ENCODE measurements at places on chromosomes 12 and 14. TPM values are rescaled to one million over a fixed set of nuclear protein-coding genes. Genes with fewer than 3 reads are reported as not detected.

- no peak for DNase-seq
Observed at GRCh38 chr12:43914923-43915468, 79.1 kb downstream of the TMEM117 start.

The SMIM41 gene
- not detected for total RNA-seq

DNA sequence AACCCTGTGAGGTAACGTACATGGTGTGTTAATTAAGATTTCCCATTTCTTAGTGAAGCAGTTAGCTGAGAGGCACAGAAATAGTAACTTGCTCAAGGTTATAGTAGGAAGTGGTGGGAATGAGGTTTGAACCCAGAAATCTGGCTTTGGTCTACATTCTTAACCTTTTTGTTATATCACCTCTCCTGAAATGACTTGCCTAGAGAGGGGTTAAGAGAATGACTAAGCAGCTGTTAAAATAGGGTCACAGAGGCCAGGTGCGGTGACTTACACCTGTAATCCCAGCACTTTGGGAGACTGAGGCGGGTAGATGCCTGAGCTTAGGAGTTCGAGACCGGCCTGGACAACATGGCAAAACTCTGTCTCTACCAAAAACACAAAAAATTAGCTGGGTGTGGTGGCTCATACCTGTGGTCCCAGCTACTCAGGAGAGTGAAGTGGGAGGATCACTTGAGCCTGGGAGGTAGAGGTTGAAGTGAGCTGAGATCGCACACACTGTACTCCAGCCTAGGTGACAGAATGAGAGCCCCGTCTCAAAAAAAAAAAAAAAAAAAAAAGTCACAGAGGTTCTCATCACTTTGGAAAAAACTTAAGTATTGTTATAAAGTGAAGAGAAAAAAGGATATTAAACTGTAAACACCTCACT is 57.6 kb upstream of the RD3L start:
- no peak for DNase-seq

The KIF5A gene
- 0.09 TPM for total RNA-seq

The RHEBL1 gene
- total RNA-seq: not detected

The IFNG-AS1 gene
- not detected for total RNA-seq

- DNase-seq: no peak
Observed at GRCh38 chr12:9271875-9272274, 63.7 kb upstream of the PZP start.

The LALBA gene
- total RNA-seq: not detected

DNA sequence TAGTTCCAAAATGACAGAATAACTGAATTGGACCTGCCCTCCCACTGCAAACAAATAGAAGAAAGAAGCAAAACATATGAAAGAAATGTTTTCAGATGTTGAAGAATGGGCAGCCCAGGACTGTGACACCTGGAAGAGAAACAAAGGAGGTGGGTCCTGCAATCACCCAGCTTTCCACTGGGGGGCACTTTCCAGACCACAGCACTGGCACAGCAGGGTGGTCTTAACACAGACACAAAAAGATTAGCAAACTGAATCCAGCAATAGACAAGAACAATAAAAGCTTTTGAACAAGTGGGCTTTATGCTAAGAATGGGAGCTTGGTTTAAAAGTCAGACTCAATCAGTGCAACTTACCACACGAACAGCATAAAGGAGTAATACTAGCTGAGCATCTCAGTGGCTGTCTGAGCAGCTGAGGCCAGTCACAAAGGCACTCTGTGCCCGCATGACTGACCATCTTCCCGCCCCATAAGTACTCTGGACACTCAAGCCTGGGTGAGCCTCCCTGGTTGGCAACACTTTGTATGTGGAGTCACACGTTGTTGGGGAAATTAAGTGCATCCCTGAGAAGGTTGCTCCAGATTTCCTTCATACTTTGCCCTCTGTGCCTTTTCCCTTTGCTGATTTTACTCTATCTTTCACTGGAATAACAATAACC is 27.7 kb downstream of the JKAMP start:
- DNase-seq: no peak

GRCh38 chr14:72906316-72906715 is 12.4 kb upstream of the DPF3 start:
- DNase-seq: no peak

The PPP1CC gene
- 137 TPM for total RNA-seq

The BAZ2A gene
- total RNA-seq: 61.5 TPM

DNA sequence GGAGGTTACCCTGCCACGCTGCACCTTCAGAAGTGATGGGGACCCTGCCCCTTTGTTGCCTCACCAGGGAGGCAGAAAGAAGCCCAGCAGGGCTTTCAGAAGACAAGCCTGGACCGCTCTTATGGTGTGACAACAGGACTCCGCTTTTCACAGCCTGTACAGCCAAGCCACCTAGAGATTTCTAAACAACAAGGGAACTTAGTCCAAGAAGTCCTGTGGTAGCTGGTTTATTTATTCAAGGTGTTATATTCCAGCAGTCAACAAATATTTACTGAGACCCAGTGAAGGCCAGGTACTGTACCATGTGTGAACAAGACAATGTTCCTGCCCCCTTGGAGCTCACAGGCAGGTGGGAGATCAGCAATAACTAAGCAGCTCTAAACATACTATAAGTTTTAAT is 4.0 kb upstream of the TMEM229B start:
- DNase-seq: no peak

GRCh38 chr12:94379479-94380113 is 80.1 kb downstream of the CEP83 start:
- DNase-seq: no peak

DNA sequence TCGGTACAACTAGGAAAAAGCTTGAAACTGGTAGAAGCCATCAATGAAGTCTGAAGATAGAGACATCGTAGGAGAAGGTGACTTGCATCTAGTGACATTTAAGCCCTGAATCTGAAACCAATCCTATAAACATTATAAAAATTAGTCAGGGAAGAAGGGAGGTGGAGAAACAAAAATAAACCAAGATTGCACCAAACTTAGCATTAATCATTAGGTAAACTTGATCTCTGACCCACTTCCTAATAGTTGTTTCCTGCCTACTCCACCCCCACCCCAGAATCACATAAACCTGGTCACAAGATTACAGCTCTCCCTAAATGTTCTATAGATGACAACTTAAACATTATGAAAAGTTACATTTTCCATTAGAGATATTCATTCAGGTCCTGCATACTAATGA is 40.4 kb downstream of the TSPAN19 start:
- no peak for DNase-seq

The ACIN1 gene
- 74.8 TPM for total RNA-seq

GRCh38 chr14:100715803-100716202 is 10.9 kb upstream of the DLK1 start:
- DNase-seq: no peak

- DNase-seq: peak; percentile 73
Observed at GRCh38 chr14:101876555-101876938, 87.8 kb upstream of the DYNC1H1 start.

- no peak for DNase-seq
Observed at GRCh38 chr12:89834676-89835075, 126.0 kb upstream of the ATP2B1 start.

DNA sequence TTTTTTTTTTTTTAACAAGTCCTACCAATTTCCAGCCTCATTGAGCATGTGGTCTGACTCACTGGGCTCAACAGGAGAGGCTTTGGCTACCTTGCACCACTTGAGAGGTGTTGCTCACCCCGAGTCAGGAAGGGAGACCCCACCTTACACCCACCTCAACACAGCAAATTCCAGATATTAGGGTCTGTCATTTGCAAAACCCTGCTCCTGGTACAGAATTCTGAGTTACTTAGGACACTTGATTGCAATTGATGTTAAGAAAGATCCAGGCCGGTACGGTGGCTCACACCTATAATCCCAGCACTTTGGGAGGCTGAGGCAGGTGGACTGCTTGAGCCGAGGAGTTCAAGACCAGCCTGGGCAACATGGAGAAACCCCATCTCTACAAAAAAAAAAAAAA is 14.1 kb downstream of the DGLUCY start:
- DNase-seq: no peak

The LHX5 gene
- total RNA-seq: not detected

DNA sequence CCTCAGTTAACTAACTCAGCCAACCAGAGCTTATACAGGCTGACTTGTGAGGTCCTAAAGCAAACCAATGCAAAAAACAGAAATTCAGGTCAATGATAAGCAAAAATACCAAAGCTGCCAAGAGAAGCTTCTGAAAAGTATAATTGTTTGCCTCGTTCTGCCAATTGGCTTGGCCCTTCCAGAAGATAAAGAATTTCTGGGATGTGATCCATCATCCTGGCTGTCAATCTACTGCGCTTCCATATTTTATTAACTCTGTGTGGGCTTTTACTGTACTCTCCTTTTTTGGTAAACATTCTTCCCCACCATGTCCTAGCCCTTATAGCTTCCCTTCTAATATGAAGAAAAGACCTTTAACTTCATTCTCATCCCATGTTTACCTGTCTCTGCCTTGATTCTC is 387.9 kb downstream of the TMEM117 start:
- no peak for DNase-seq

GRCh38 chr12:19238540-19238939 is 109.0 kb downstream of the PLEKHA5 start:
- DNase-seq: no peak

DNA sequence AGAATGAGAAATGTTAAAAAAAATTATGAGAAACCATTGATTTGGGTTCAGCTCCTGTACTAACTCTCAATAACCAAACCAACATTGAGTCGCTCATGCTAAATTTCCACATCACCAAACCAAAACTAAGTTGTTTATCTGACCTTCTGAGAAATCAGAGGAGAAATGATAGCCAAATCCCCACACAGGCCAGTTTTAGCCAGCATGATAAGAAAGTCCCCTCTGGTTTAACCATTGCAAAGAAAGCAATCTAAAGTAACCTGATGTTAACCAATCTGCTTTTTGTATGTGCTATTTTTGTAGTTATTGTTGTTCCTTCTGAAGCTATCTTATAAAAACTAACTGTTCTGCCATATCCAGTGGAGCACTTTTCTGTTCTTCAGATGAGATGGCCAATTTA is 599.7 kb downstream of the SLC16A7 start:
- DNase-seq: no peak

- no peak for DNase-seq
Observed at GRCh38 chr14:92546347-92547053, 32.9 kb downstream of the RIN3 start.

The ALDH1L2 gene
- 0.95 TPM for total RNA-seq

- DNase-seq: no peak
Observed at GRCh38 chr12:175250-175649, 38.7 kb downstream of the SLC6A12 start.

The JPH4 gene
- total RNA-seq: 0.09 TPM

- DNase-seq: no peak
Observed at GRCh38 chr12:47249082-47249481, 169.3 kb upstream of the AMIGO2 start.

GRCh38 chr12:50185301-50185895 is 18.2 kb upstream of the CERS5 start:
- DNase-seq: no peak

DNA sequence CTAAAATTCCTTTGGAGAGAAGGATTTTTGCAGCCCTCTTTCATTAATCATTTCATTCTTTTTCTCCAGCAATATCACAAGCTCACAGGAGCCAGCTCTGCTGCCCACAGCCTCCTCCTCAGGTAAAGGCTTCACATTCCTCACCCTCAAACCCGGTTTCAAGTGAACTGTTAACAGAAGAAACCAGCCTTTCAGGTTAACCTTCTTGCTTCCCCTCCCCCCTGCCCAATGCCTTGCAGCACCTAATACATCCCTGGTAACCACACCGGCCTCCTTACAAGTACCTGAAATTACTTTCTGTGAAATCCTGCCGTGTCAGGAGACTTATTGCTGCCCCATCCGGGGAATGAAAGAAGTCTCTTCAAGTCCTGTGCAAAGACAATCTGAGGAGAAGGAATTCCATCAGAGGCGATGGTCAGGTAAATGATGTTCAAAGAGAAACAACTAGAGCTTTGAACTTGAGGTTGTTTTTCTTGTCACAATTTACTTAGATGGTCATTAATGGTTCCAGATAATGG is 111.2 kb downstream of the MYRFL start:
- DNase-seq: no peak

GRCh38 chr12:99911967-99912366 is 72.8 kb downstream of the ANKS1B start:
- no peak for DNase-seq

DNA sequence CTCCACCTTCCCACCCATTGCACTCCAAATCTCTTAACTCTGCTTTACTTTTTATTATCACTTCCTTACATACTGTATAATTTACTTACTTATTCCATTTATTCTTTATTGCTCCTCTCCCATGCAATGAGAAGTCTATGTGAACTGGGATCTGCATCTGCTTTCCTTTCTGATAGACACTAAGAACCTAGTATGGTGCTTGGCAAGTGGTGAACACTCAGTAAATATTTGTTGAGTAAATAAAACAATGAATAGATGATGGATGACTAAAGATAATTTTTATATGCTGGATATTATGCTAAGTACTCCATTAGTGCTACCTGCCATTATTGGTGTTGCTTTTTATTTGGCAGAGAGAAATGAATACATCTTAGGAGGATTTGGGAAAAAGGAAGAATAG is 151.0 kb downstream of the TPH2 start:
- no peak for DNase-seq

- DNase-seq: no peak
Observed at GRCh38 chr12:10179776-10180181, 947 bp downstream of the TMEM52B start.

DNA sequence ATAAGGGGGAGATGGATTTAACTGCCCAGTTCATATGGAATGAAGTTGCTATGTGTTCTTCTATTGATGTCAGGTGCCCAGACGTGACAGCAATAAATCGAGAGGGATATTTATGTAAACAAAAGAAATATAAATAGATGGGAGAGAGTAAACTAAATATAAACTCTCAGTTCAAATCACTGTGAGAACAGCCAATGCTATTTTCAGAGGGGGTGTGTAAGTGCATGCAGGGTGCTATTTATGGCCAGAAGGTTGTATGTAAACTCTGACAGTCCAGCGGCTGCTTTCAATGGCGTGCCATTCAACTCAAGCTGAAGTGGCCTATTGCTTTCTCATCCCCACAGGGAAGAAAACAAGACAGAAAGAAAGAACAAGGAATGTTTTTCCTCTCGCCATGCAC is 127.2 kb downstream of the KCNA5 start:
- DNase-seq: peak; percentile 67

DNA sequence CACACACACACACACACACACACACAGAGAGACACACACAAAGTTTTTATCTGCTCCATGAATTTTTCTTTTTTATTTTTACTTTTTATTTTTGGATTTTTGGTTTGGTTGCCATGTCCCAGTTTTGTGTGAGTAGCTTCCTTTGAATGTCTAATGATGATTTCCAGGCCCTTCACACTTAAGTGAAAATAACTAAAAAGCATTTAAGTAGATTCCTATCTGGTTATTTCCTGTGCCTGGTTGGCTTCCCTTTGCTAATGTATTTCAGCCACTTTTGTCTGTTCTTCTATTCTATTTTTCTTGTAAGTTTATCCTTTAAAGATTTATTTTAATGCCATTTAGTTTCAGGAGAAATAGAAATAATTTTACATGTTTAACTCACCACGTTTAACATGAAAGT is 755.4 kb downstream of the SLC6A15 start:
- DNase-seq: no peak

The CLEC2D gene
- total RNA-seq: 0.31 TPM

The NANOG gene
- not detected for total RNA-seq

All from gastrocnemius medialis (tissue), 4 donors.